NB4 (cell line): ENCODE measurements at places on chromosomes 1 and 21.

- DNase-seq = peak; percentile 48
These were observed 794 bp downstream of the KRTAP12-3 start for GRCh38 chr21:44658541-44658910.

DNA sequence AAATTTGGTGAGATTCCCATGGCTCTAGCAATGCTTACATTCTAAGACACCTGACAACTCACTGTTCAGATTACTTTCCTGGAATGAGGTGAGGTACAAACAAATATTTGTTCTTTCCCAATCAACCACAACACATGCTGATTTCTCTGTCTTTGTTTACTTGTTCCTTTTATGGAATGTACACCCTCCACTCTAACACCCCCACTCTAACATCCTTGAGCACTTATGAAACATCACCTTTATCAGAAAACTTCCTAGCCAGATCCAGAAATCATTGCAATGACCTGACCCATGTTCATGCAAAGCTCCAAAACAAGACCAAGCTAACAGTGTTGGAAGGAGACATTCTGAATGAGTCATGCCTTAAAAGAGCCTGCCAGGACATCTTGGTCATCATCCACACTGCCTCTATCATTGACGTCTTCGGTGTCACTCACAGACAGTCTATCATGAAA is 35.5 kb downstream of the HSD3B1 start:
- DNase-seq = no peak

GRCh38 chr21:28483301-28484035 is 509.2 kb downstream of the LTN1 start:
- DNase-seq = no peak

GRCh38 chr1:167467126-167467710 is 51.1 kb downstream of the CD247 start:
- DNase-seq = no peak

- no peak for DNase-seq
These were observed 8.3 kb upstream of the TNFRSF9 start for GRCh38 chr1:7948960-7949359.

- peak; percentile 79 for DNase-seq
These were observed 10.7 kb downstream of the CLCNKA start for GRCh38 chr1:16032388-16033102.

DNA sequence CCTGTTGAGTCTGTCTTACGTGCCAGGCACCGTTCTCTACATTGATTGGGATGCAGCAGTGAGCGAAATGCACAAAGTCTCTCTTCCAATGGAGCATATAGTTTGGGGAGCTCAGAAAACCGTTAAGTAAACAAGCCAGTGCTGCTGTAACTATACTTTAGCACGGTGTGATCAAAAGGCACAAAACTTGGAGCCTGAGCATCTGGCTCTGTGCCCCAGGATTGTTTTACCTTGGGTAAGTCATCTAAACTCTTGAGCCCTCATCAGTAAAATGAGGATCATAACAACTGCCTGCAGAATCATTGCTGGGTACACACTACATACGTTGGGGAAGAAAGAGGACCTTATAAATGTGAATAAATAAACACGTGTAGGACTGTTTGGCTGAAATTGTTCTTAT is 1.8 kb downstream of the HHIPL2 start:
- no peak for DNase-seq

DNA sequence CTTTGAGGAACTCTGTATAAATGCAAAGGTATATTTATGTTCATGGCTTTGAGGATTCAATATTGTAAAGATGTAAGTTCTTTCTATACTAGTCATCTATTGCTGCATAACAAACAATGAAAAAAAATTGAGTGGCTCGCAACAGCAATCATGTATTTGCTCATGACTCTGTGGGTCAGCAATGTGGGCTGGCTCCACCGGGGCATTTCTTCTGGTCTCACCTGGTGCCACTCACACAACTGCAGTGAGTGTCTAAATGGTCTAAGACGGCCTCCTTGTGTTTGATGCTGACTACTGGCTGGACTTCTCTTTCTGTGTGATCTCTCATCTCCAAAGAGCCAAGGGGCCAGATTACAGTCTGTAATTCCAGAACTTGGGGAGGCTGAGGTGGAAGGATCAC is 45.1 kb upstream of the EXO1 start:
- DNase-seq = no peak

GRCh38 chr1:182707122-182707521 is 22.7 kb upstream of the RGS8 start:
- no peak for DNase-seq

DNA sequence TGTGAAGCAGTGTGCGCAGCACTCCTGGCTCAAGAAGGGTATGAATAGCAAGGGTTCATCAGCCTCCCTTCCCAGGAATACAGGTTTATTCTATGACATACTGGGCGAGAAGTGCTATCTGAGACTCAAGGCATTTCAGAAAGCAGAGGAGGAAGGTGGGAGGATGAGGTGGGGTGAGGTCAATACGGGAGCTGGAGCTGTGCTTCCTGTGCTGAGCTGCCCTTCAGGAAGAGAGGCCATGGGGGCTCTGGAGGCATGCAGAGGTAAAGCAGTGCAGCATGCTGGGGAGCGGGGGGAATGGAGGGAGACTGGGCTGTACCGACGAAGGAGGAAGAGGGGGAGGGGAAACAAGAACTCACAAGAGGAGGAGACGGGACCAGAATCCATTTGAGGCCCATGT is 717.6 kb downstream of the PTPRU start:
- DNase-seq = no peak

- DNase-seq = peak; percentile 93
These were observed 16.1 kb downstream of the ENSA start for GRCh38 chr1:150613061-150613920.

GRCh38 chr21:31502537-31503143 is 156.9 kb upstream of the SOD1 start:
- no peak for DNase-seq

DNA sequence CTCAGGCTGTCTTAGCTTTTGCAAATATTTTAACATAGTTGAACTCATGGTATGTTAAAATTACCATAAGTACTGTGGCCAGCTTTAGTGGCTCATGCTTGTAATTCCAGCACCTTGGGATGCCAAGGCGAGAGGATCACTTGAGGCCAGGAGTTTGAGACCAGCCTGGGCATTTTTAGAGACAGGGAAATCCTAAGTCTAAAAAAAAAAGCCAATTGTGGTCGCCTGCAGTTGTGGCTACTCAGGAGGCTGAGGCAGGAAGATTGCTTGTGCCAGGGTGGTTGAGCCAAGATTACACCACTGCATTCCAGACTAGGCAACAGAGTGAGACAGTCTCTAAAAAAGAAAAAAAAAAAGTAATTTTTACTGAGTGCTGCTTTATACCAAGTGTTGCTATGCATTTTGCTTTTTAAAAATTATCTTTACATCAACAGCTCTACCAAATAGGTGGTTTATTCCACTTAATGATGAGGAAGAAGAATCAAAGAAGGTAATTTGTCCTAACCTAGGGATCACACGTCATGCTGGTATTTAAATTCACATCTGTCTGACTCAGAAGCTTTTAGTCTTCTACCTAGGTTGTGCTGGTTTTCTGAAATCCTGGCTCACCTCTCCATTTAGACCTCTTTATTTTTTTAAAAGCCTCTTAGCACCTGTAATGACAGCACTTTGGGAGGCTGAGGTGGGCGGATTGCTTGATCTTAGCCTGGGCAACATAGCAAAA is 16.8 kb downstream of the PPP1R12B start:
- DNase-seq = peak; percentile 17

- no peak for DNase-seq
These were observed 242.7 kb upstream of the ADAMTS5 start for GRCh38 chr21:27209546-27209945.

DNA sequence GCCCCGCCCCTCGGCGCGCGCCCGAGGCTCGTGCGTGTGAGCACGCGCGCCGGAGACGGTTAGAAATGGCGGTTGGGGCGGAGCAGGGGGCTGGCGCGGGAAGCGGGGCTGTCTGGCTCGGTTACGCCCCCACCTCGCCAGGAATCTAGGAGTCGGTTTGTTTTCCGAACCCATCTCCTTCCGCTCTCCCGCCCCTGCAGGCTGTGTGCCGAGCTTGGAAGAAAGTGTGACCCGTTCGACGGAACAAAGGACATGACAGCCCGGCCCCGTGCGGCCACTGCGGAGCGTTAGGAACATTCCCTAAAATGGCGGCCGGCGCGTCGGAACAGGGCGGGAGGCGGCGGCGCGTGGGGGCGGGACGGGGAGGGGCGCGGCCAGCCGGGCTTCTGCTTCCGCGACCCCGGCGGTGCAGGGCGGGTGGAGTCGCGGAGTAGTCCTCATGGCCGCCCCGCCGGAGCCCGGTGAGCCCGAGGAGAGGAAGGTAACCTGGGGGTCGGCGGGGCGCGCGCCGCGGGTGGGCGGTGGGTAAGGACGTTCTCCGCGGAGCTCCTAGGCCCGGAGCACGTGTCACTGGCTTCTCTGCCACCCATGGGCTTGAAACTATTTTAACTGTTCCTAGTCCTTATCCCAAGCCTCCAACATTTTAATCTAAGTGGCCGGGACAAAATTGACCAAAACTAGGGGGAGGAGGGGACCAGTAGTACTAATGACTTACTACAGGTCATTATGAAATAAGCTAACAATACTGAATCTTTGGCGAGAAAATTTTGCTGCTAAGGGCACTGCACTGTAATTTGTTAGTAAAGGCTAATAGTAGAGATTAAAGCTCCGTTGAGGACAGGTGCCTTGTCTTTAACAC is at the start of gene COX20:
COX20 (plus strand) TSS at position 383 of the 859 bp plus-strand sequence; CDS start at position 440, 57 bp downstream.
- no peak for DNase-seq

DNA sequence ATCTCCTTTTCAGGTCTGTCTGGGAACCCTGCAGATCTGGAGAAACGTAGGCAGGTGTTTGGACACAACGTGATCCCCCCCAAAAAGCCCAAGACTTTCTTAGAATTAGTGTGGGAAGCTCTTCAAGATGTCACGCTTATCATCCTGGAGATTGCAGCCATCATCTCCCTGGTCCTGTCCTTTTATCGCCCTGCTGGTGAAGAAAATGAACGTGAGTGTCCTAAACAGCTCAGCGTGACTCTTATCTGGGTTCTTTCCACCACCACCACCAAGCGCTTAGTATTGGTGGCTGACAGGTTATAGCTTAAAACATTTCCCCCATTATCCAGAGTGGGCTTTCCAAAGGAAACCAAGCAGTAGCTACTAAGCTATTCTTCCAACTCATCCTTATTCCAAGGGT is 66.8 kb upstream of the LAX1 start:
- DNase-seq = no peak

DNA sequence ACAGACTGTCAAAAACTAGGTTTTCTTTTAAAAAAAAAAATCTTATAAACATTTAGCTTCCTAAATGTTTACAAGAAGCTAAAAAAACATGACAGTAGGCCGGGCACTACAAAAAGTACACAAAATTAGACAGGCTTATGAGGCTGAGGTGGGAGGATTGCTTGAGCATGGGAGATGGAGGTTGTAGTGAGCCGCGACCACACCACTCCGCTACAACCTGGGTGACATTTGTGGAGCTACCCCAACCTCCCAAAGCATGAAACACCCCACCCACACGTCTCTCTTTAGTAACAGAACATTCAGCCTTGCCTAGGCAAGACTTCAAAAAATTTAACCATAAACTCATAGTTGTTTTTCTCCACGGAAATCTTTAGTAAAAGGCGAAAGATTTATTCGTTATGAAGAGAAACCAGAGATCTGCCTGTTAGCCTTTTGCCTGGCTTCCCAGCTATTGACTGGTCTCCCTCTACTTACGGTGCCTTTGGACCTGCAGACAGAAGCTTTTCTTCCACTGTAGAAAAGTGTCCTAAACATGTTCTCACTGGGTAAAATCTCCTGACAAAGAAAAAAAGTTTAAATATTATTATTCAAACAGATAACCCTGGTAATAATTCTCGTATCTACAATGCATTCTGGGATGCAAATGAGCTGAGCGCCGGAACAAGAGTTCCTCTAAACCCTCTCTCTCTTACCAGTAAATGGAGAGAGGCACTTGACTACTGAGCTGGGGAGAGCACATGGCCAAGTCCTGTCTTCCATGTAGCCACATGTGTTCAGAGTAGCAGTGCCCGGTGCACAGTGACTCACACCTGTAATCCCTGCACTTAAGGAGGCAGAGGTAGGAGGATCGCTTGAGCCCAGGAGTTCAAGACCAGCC is 9.2 kb downstream of the RNU5D-1 start:
- peak; percentile 99 for DNase-seq

- DNase-seq = no peak
These were observed 8.2 kb upstream of the MAPKAPK2 start for GRCh38 chr1:206676499-206676898.
